Lung (tissue), 17 donors: ENCODE measurements at places on chromosomes 1 and 21. TPM values are rescaled to one million over a fixed set of nuclear protein-coding genes. Genes with fewer than 3 reads are reported as not detected.
A peak's percentile ranks its signal among the peaks of the same experiment; 100 is the strongest.

The RBP7 gene
- polyA plus RNA-seq = 9.8 TPM

The IRF2BP2 gene
- 49.3 TPM for polyA plus RNA-seq

The CHI3L2 gene
- polyA plus RNA-seq = 75.6 TPM

The IFI16 gene
- 76.4 TPM for polyA plus RNA-seq

The SLC30A2 gene
- 0.02 TPM for polyA plus RNA-seq

The TRNP1 gene
- polyA plus RNA-seq = 21.8 TPM

The KRTAP12-3 gene
- polyA plus RNA-seq = not detected

The AGRN gene
- 67.4 TPM for polyA plus RNA-seq

The TCHHL1 gene
- not detected for polyA plus RNA-seq

GRCh38 chr1:22688466-22688865, 22.2 kb upstream of the EPHB2 start:
- H3K36me3 ChIP-seq = no peaks in the 10 kb centered on the region
- H3K4me3 ChIP-seq = no peak overlapping the region
- H3K4me1 ChIP-seq = peaks cover 10% of the 10 kb centered on the region
- no peak overlapping the region for H3K27ac ChIP-seq
- DNase-seq = no peak

GRCh38 chr1:237891979-237892378, 1.3 kb upstream of the ZP4 start:
- no peaks in the 10 kb centered on the region for H3K27me3 ChIP-seq
- H3K36me3 ChIP-seq = no peaks in the 10 kb centered on the region
- DNase-seq = no peak
- no peaks in the 10 kb centered on the region for H3K4me1 ChIP-seq
- no peak overlapping the region for H3K27ac ChIP-seq

- no peaks in the 10 kb centered on the region for H3K27me3 ChIP-seq
- H3K36me3 ChIP-seq = no peaks in the 10 kb centered on the region
- peak; percentile 63 for DNase-seq
- peaks cover 5% of the 10 kb centered on the region for H3K4me1 ChIP-seq
Measured at GRCh38 chr1:95888941-95889390, 655.0 kb downstream of the RWDD3 start.

GRCh38 chr1:53519421-53519820, 60.2 kb downstream of the DMRTB1 start:
- no peak overlapping the region for H3K27ac ChIP-seq
- no peak for DNase-seq
- no peaks in the 10 kb centered on the region for H3K4me1 ChIP-seq
- H3K27me3 ChIP-seq = no peaks in the 10 kb centered on the region

DNA sequence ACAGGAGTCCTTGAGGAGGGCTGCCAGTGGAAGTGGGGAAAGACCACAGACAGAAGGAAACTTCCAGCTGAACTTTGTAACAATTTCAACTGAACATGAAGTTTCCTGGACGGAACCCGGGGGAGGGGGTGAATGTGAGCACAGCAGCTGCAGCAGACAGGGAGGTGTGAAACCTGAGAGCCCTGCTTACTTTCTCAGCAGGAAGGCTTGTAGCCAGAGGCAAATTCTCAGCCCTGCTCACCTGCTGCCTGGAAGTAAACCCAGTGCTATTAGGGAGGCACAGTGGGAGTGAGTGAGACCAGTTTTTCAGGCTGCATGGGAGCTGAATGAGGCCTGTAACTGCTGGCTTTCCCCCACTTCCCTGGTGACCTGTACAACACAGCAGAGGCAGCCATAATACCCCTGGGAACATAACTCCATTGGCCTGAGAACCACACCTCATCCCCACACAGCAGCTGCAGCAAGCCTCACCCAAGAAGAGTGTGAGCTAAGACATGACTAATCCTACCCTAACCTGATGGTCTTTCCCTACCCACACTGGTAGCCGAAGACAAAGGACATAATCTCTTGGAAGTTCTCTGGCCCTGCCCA, 9.6 kb upstream of the SPRR2F start:
- DNase-seq = peak; percentile 3
- H3K36me3 ChIP-seq = no peaks in the 10 kb centered on the region
- H3K27ac ChIP-seq = no peak overlapping the region
- no peaks in the 10 kb centered on the region for H3K4me1 ChIP-seq

GRCh38 chr1:90340606-90341005, 345.7 kb downstream of the ZNF326 start:
- DNase-seq = no peak
- no peaks in the 10 kb centered on the region for H3K27me3 ChIP-seq
- H3K4me3 ChIP-seq = no peak overlapping the region
- no peak overlapping the region for H3K27ac ChIP-seq

DNA sequence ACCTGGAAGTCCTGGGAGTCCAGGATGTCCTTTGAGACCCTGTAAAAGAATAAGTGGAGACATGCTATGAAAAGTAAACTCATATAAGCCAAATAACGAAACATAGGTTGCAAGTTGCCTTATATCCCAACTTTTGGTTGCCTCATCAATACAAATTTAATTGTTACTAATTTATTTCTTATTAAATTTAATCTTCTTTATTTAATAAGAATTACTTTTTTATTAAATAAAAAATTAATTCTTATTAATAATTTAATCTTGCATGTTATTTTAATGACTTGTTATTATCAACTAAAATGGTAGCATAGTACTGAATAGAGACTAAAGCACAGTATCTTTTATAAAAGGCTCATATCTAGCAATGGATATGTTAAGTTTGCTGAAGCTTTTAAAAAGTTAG, 92.9 kb downstream of the COL24A1 start:
- H3K36me3 ChIP-seq = peaks cover 5% of the 10 kb centered on the region
- no peaks in the 10 kb centered on the region for H3K27me3 ChIP-seq
- no peaks in the 10 kb centered on the region for H3K4me1 ChIP-seq
- H3K4me3 ChIP-seq = no peak overlapping the region
- no peak overlapping the region for H3K27ac ChIP-seq

- H3K27ac ChIP-seq = no peak overlapping the region
- no peak overlapping the region for H3K4me3 ChIP-seq
- DNase-seq = no peak
- H3K27me3 ChIP-seq = no peaks in the 10 kb centered on the region
- H3K36me3 ChIP-seq = no peaks in the 10 kb centered on the region
Measured at GRCh38 chr21:34154878-34155277, 81.5 kb downstream of the MRPS6 start.

GRCh38 chr1:224430511-224431113, 4.0 kb downstream of the WDR26 start:
- H3K27me3 ChIP-seq = no peaks in the 10 kb centered on the region
- no peak overlapping the region for H3K4me3 ChIP-seq
- peaks cover 2% of the 10 kb centered on the region for H3K36me3 ChIP-seq
- peak overlapping the region; percentile 49 for H3K27ac ChIP-seq

GRCh38 chr1:30523055-30524020, 200.0 kb downstream of the MATN1 start:
- no peak overlapping the region for H3K27ac ChIP-seq
- H3K27me3 ChIP-seq = no peaks in the 10 kb centered on the region
- no peak overlapping the region for H3K4me3 ChIP-seq
- H3K4me1 ChIP-seq = peaks cover 8% of the 10 kb centered on the region

GRCh38 chr1:199898654-199899053, 128.9 kb upstream of the NR5A2 start:
- H3K27me3 ChIP-seq = no peaks in the 10 kb centered on the region
- no peaks in the 10 kb centered on the region for H3K4me1 ChIP-seq
- no peak overlapping the region for H3K27ac ChIP-seq
- no peaks in the 10 kb centered on the region for H3K36me3 ChIP-seq

- peaks cover 39% of the 10 kb centered on the region for H3K27me3 ChIP-seq
- peak; percentile 8 for DNase-seq
- H3K36me3 ChIP-seq = no peaks in the 10 kb centered on the region
- H3K4me3 ChIP-seq = peak within 1 kb of the TSS; percentile 13
Measured at GRCh38 chr1:207454046-207454964, at the start of gene CR2. CR2 (plus strand) TSS chr1:207454328; CDS start chr1:207454419, 91 bp downstream.

- H3K4me3 ChIP-seq = no peak overlapping the region
- no peaks in the 10 kb centered on the region for H3K36me3 ChIP-seq
- H3K27me3 ChIP-seq = no peaks in the 10 kb centered on the region
Measured at GRCh38 chr1:157724537-157725220, 24.1 kb upstream of the FCRL3 start.

DNA sequence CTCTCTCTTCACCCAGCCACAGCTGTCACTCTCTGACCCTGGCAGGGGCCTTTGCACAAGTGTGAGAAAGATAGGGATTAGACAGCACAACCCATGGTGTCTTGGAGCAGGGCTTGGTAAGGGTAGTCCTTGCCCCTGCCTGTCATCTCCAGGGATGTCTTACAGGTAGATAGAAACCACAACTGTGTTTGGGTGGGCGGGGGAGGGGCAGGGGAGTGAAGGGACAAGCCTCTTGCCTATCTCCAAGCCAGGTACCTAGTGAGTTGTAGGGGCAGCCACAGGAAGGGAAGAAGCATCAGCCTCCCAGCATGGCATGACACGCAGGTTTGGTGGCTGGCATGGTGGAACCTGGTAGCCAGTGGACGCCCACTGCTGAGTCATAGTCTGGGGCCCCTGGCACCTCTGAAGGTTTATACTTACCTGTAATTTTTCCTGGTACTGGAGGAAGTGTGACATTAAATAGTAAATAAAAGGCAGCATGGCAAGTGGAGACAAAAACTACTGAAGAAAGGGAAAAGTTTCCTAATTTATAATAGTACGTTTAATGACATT, 97.5 kb downstream of the CLEC20A start:
- no peaks in the 10 kb centered on the region for H3K27me3 ChIP-seq
- H3K36me3 ChIP-seq = no peaks in the 10 kb centered on the region
- H3K27ac ChIP-seq = no peak overlapping the region
- no peak overlapping the region for H3K4me3 ChIP-seq
- DNase-seq = no peak

DNA sequence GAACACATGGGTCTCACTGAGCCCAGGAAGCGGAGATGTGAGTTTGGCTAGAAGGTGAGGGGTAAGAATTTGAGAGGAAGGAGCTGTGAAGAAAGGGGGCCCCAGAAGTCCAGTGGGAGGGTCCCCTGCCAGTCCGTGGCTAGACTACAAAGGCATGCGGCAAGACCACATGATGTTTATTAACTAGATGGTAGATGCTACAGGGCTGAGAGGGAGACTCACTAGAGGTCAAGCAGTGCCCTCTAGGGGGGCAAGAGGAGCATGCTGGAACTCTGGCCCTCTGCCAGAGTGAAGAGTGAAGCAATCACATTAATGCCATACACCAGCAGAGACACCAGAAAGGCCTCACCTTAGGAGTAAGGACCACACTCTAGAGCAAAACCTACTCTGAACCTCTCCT, 12.2 kb downstream of the KIAA0319L start:
- H3K4me1 ChIP-seq = peaks cover 7% of the 10 kb centered on the region
- peak; percentile 65 for DNase-seq
- peaks cover 7% of the 10 kb centered on the region for H3K36me3 ChIP-seq
- H3K4me3 ChIP-seq = no peak overlapping the region
- H3K27ac ChIP-seq = peak overlapping the region; percentile 34

DNA sequence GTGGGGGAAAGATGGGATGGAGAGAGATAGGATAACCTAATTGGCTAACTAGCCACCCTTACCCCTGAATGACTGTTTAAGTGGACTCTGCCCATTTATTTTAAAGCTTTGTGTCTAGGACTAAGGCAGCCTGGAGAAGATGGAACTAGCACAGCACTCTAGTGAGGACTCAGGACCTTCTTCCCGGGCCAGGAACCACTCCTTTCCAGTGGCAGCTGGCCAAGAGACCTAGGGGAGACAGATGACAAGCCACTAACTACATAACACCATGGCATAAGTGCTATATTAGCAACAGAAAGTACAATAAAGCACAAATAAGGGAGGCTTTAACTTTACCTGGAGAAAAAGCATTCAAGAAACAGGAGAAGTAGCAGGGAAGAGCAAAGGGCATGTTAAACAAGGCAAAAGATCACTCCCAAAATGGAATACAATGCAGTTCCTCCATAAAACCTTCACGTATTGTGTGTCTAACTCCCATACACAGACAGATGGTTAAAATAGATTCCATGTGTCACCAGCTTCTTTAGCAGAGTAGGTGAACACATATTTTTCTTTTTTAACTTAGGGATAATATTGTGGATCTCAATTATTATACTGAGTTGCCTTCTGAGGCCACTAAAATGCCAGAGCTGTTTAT, 20.6 kb downstream of the CLCA1 start:
- no peak overlapping the region for H3K27ac ChIP-seq
- no peaks in the 10 kb centered on the region for H3K36me3 ChIP-seq
- H3K4me1 ChIP-seq = no peaks in the 10 kb centered on the region

DNA sequence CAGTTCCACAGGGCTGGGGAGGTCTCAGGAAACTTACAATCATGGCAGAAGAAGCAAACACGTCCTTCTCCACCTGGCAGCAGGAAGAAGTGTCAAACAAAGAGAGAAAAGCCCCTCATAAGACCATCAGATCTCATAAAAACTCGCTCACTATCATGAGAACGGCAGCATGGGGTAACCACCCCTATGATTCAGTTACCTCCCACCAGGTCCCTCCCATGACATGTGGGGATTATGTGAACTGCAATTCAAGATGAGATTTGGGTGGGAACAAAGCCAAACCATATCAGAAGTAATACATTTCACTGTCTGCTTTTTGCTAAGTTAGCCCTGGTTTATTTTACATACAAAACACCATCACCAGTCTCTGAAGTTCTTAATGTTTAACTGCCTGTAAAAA, 68.5 kb downstream of the RBM11 start:
- H3K4me3 ChIP-seq = no peak overlapping the region
- H3K36me3 ChIP-seq = no peaks in the 10 kb centered on the region
- no peak for DNase-seq
- H3K27ac ChIP-seq = no peak overlapping the region
- H3K27me3 ChIP-seq = peaks cover 2% of the 10 kb centered on the region

- DNase-seq = no peak
- no peaks in the 10 kb centered on the region for H3K27me3 ChIP-seq
- no peak overlapping the region for H3K27ac ChIP-seq
- H3K36me3 ChIP-seq = no peaks in the 10 kb centered on the region
Measured at GRCh38 chr1:234845097-234845660, 235.2 kb upstream of the IRF2BP2 start.

GRCh38 chr1:70840260-70840953, 207.2 kb downstream of the PTGER3 start:
- H3K27ac ChIP-seq = no peak overlapping the region
- no peaks in the 10 kb centered on the region for H3K4me1 ChIP-seq
- H3K36me3 ChIP-seq = no peaks in the 10 kb centered on the region
- no peaks in the 10 kb centered on the region for H3K27me3 ChIP-seq
- no peak overlapping the region for H3K4me3 ChIP-seq
